Diencephalon (tissue), 1 donor: ENCODE measurements at places on chromosomes 7 and 10. TPM values are rescaled to one million over a fixed set of nuclear protein-coding genes. Genes with fewer than 3 reads are reported as not detected.

The MYO1G gene
- 0.46 TPM for total RNA-seq

The COL28A1 gene
- total RNA-seq, result 1.4 TPM

The FAS gene
- total RNA-seq, result 2.5 TPM

The TMEM26 gene
- 1.8 TPM for total RNA-seq

The LIPN gene
- not detected for total RNA-seq

The NPY4R gene
- 1.2 TPM for total RNA-seq

The SFTPA1 gene
- total RNA-seq, result not detected

The SPRN gene
- 13.4 TPM for total RNA-seq

The DDC gene
- 4.8 TPM for total RNA-seq

The MICALL2 gene
- total RNA-seq, result 8.1 TPM

The HOXA1 gene
- not detected for total RNA-seq

The TCAF2 gene
- total RNA-seq, result 0.92 TPM

The TLX1 gene
- total RNA-seq, result not detected

The KCNMA1 gene
- total RNA-seq, result 76.1 TPM

The MXI1 gene
- total RNA-seq, result 52.4 TPM

The ITGA8 gene
- total RNA-seq, result 6.5 TPM

The SNX10 gene
- 103 TPM for total RNA-seq

The INMT gene
- total RNA-seq, result 0.23 TPM

The CABCOCO1 gene
- total RNA-seq, result 5.5 TPM

The OR2A5 gene
- total RNA-seq, result not detected

The EVX1 gene
- total RNA-seq, result not detected

The SPDYE9 gene
- total RNA-seq, result not detected

The PHKG1 gene
- 7.2 TPM for total RNA-seq

The RP9 gene
- 10.1 TPM for total RNA-seq

The TUBAL3 gene
- not detected for total RNA-seq

The PPP1R3C gene
- total RNA-seq, result 47.3 TPM

The OR2A1 gene
- total RNA-seq, result not detected

The PIK3CG gene
- total RNA-seq, result 1.8 TPM

The OR2A42 gene
- total RNA-seq, result under 0.01 TPM

The GFRA1 gene
- 42.7 TPM for total RNA-seq

The HTR5A gene
- 2.5 TPM for total RNA-seq

The HNRNPA2B1 gene
- total RNA-seq, result 200 TPM

The CXCL12 gene
- total RNA-seq, result 13.1 TPM
